ENCODE measurements at places on chromosomes 13 and 19.

DNA sequence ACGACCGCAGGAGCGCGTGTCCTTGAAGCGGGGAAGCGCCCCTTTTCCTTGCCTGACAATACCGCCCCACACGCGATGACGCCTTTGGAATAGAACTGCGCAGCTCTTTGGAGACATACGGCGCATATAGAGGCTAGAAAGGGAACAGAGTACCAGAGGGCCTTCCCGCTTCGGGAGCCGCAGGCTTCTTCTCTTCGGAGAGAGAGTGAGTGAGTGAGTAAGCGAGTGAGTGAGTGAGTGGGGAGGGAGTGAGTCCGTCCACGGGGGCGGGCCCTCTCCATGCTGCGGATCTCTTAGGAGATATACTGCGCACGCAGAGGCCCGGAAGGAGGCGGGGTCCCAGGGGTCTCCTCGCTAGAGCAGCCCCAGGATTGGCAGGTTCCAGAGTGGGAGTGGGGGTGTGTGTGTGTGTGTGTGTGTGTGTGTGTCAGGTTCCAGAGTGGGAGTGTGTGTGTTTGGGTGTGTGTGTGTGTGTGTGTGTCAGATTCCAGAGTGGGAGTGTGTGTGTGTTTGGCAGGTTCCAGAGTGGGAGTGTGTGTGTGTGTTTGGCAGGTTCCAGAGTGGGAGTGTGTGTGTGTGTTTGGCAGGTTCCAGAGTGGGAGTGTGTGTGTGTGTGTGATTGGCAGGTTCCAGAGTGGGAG, 97.0 kb downstream of the INSR start:
- DNase-seq, result peak; percentile 88

DNA sequence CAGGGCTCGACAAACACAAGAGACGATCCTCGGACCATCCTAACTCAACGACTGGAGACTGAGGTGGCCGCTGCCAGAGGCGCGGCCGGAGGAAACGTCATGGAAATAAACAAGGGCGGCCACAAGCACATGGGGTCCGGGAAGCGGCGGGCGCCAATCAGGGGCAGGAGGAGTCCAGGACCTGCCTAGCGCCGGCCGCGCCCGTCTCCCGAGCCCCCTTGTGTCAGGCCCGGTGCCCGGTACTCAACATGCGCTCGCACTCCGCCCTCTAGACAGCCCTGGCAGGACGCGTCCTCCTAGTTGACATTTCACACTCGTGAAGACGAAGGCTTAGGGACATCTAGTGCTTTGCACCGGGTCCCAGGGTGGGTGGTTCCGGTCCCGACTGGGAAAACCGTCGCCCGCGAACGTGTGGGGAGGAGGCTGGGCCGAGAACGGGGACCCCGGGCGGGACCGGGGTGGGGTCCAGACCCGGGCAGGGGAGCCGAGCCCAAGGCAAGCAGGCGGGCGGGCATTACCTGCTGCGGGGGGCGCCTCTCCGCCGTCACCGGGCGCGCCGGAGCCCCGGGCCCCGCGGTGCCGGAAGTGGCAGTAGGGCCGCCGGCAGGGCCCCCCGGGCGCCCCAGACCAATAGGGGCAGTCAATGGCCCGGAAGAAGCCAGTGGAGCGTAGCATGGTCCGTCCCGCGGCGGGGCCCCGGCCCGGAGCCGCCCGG, 442 bp downstream of the REXO1 start:
- DNase-seq, result peak; percentile 5

DNA sequence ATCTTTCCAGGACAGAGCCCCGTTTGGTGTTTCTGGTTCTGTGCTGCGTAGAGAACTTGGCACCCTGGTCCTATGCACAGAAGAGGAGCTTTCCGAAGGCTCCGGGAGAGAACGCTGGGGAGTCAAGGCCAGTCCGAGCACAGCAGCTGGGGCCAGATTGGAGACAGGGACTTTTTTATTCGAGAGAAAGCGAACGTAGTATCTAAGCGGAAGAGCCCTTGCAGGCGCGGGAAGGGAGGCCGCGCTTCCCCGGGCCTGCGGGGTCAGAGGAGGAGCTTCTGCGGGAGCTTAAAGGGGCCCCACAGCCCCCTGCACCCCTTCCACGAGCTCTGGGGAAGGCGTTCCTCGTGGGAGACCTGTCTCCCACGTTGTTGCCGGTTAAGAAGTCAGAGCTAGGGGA, 48.6 kb upstream of the ARHGEF7 start:
- no peak for DNase-seq

DNA sequence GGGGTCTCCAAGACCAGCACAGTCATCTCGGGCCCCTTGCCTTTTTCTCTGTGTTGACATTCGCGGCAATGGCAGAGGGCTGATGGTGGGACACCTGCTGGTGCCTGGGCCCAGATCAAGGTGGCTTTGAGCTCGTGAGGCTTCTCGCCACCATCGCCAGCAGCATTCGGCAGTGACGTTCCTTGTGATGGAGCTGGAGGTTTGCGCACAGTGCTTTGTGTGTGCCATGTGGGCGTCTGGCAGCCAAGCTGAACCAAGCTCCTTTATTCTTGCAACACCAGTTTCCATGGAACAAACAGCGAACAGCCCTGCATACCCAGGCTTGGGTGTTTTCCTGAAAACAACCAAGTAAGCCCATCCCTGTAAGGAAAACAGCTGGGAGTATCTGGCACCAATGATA, 9.1 kb upstream of the TMEM255B start:
- no peak for DNase-seq

DNA sequence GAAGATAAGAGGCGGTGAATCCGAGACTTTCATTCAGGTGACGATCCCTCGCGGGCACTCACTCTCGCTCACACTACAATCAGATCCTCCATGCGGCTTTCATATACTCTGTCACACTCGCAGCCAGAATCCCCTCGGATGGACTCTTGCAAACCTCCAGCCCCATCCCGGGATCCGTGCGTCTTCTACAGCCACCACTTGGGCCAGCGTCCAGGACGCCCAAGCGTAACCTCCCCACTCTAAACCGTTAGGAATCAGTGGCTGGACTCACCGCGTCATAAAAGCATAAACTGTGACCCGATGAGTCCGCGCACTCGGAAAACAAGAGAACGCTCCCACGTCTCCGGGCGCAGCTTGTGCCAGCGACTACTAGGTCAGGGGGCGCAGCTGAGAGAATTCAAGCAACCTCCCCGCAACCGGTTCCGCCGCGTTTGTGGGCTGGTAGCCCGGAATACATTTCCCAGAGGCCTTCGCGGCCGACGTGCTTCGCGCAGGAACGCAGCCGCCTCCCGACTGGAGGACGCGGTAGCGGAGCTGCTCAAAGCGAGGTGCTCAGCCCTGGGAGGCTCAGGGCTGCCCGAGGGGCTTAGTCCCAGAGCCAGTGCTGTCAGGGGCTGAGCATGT, 27.6 kb downstream of the ZNF607 start:
- DNase-seq, result no peak

DNA sequence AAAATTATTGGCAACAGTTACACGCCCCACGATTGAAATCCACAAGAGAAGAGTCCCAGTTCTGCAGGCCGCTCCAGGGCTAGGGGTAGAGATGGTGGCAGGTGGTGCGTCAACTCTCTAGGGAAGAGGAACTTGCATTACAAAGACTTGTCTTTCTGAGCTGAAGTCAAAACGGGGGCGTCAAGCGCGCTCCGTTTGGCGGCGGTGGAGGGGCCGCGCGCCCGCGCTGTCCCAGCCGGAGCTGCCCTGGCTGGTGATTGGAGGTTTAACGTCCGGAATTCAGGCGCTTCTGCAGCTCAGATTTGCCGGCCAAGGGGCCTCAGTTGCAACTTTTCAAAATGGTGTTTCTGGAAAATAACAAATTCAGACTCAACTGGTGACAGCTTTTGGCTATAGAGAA, 38.9 kb downstream of the SOX1 start:
- DNase-seq, result no peak

GRCh38 chr19:45814851-45815480, at the start of gene RSPH6A:
Gene RSPH6A (minus strand): TSS chr19:45815308. CDS start chr19:45815176, 132 bp downstream.
- no peak for DNase-seq

GRCh38 chr19:31511696-31512095, 162.5 kb upstream of the TSHZ3 start:
- DNase-seq, result no peak

DNA sequence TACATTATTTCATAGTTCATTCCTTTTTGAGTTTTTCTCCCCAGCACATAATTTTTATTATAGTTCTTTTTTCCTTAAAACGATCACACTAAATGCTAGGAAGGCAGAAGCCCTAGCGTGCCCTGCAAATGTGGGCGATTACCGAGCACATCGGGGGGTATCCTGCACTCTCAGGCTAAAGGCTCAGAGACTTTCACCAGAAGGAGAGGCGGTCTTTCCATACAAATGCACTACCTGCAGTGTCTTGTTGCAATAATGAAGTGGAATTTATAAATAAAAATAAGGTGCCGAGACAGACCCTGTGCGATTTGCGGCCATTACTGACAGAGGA, 29.3 kb upstream of the SPACA7 start:
- no peak for DNase-seq
